ENCODE measurements at places on chromosomes 16 and 17.

- peak; percentile 71 for DNase-seq
Observed at GRCh38 chr16:11783319-11784037, 13.6 kb downstream of the ZC3H7A start.

DNA sequence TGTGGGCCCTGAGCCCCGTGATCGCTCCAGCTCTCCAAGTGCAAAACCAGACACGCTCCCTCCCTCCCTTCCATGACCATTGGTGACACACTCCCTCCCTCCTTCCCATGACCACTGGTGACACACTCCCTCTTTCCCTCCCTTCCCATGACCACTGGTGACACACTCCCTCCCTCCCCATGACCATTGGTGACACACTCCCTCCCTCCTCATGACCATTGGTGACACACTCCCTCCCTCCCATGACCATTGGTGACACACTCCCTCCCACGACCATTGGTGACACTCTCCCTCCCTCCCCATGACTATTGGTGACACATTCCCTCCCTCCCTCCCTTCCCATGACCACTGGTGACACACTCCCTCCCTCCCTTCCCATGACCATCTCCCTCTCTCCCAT, 56.3 kb downstream of the LMF1 start:
- no peak for DNase-seq

DNA sequence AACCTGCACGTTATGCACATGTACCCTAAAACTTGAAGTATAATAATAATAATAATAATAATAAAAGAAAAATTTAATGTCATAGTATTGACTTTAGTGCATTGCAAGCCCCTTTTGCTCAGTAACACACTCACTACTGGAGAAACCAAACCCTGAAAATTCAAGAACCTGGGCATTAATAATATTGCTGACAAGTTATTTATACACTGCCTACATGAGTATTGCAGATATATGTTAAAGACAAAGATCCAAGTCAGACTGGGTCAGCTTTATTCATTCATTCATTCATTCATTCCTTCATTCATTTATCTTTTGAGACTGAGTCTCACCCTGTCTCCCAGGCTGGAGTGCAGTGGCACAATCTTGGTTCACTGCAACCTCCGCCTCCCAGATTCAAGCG, 1711.2 kb downstream of the TP53TG3F start:
- DNase-seq, result no peak

- no peak for DNase-seq
Observed at GRCh38 chr17:14953405-14953804, 311.7 kb downstream of the PMP22 start.

DNA sequence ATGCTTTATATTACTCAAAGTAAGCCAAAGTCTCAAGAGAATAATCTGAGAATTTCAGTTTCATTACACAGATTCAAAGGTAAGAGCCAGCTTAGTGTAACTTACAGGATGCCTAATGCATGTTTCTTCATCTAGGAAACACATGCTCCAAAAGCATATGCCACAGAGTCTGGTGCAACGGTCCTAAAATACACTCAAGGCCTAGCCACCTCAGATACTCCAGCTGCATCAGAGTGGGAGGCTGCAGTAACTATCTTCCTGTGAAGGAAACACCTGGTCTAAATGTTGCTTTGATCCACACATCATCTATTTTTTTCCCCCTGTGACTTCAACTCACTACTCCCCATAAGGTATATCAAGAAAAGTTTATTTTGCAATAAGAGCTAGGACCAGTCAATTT, 51.6 kb upstream of the CORO6 start:
- no peak for DNase-seq

- DNase-seq, result no peak
Observed at GRCh38 chr17:44872131-44872768, 24.6 kb downstream of the HIGD1B start.

GRCh38 chr17:31511195-31511578, 119.7 kb downstream of the RAB11FIP4 start:
- DNase-seq, result no peak

- DNase-seq, result no peak
Observed at GRCh38 chr17:17176341-17176740, 29.8 kb downstream of the PLD6 start.

DNA sequence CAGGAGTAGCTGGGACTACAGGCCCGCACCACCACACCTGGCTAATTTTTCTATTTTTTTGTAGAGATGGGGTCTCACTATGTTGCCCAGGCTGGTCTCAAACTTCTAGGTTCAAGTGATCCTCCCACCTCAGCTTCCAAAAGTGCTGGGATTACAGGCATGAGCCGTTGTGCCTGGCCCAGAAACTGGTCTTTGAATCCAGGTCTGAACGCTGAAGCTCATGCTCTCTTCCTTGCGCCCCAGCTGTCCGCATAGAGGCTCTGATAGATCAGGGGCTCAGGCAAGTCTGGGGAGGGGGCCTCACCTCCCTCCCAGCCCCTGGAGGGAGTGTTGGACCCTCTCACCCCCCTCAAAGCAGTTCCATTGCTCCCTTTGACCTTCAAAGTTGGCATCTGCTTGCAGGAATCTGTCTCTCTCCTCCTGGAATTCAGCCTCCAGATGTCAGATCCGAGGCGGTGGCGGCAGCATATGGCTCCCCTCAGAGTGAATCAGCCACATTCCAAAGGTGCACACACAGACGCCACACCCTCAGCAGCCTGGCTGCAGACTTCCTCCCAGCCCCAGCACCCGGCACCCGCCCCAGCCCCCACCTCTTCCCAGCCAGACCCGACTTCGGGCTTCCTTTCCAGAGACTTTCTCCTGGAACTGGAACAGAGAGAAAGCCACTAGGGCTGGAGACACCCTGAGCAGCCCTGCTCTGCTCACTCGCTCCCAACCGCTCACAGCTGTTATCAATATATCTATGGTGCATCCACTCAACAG, 16.9 kb upstream of the GLIS2 start:
- peak; percentile 84 for DNase-seq

DNA sequence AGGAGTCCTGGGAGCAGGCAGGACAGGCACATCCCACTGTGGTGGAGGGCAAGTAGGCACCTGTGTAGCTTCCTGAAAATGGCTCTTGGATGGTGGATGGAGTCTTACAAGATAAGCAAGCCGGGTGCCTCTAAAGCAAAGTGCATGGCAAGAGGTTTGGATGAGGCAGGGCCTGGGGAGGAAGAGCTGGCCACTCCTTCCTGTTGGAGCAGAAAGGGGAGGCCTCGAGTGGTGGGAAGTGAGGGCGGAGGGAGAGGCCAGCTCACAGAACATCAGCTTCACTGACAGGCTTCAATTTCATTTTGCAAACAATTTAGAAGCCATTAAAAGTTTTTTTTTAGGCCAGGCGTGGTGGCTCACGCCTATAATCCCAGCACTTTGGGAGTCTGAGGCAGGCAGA, 31.0 kb downstream of the CD300A start:
- no peak for DNase-seq

DNA sequence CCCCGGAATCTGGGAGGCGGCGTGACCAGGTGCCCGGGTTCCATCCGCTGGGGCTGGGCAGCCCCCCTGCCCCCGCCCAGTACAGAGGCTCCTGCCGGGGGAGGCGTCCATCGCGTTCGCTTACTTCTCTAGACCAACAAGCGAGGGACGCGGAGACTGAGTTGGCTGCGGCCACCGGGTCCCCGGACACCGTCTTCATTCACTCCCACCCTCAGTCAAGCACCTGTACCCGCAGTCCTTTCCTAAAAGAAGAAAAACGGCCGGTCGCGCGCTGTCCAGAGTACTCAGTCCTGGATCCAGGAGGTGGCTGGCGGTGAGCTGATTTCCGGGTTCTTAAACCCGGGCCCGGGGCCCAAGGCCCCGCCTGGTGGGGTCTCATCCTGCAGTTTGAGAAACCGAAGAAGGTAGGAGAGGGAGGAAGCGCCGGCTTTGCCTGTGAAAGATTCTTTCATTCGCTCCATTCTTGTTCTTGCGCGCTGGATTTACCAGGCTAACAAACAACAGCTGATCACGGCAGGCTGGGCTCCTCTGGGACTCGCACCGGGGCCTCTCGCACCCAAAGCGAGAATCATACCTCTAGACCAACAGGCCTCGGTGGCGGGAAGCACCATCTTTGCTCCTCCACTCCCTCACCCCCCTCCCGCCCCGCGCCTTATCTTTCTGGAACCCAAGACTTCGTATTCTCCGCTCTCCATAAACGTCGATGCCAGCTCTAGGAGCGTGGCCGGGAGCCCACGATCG, 17.4 kb upstream of the OR1F1 start:
- DNase-seq, result no peak

DNA sequence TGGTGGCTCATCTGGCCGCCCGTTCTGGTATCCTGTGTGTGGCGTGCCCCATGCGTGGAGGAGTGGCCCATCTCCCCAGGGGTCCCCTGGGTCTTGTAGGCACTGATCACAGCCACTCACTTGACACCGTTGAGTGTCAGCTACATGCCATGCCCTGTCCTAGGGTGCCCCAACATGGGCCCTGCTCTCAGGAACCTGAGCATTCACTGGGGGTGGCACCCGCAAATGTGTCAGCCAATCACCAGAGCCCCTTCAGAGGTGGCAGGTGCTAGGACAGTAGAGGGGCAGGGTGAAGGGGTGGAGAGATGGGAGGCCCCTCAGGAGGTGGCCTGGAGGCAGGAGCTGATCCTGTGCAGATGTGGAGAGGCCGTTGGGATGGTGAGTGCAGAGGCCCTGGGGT, 27.8 kb downstream of the CMIP start:
- no peak for DNase-seq

DNA sequence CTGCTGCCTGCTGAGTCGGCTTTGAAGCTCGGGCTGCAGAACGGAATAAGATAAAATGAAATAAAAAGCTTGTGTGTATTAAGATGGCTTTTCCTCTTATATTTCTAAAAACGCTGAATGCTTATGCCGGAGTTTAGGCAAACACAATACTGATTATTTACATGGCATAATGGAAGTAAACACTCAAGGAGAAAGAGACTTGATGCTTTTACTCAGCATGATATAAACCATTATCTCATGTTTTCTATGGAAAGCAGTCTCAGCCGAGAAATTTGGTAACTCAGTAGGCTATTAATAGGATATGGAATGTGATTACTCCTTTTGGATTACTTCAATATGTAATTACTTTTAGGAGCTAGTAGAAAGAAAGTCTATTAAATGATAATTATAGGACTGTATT, 153.3 kb downstream of the CDH11 start:
- no peak for DNase-seq

- peak; percentile 43 for DNase-seq
Observed at GRCh38 chr16:49755313-49755620, 100.6 kb downstream of the ZNF423 start.

DNA sequence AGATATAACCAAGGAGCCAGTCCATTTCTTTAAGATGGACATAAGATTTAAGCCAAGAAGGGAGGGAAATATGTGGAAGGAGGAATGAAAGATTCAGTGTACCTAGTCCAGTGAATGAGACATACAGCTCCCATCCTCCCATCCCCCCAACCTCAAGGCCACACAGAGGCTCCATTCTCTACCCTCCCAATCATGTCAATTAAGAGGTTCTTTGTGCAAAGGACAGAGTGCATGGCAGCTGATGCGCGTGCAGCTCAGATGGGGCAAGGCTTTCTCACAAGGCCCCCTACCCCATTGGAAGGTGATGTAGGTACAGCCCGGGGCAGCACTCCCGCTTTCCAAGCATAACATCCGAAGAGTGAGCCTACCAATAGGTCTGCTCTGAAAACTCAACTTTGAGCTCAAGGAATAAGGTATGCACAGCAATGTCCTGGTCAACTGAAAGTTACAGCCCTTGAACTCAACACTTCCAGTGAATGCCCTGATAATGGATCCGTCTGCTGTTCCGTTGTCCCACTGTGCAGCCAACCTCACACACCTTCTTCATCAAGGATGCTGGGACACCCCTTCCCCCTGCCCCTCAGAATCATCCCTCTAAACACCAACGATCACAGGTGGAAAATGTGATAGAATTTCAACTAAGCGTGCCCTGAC, 458.1 kb downstream of the SOX9 start:
- DNase-seq, result no peak

DNA sequence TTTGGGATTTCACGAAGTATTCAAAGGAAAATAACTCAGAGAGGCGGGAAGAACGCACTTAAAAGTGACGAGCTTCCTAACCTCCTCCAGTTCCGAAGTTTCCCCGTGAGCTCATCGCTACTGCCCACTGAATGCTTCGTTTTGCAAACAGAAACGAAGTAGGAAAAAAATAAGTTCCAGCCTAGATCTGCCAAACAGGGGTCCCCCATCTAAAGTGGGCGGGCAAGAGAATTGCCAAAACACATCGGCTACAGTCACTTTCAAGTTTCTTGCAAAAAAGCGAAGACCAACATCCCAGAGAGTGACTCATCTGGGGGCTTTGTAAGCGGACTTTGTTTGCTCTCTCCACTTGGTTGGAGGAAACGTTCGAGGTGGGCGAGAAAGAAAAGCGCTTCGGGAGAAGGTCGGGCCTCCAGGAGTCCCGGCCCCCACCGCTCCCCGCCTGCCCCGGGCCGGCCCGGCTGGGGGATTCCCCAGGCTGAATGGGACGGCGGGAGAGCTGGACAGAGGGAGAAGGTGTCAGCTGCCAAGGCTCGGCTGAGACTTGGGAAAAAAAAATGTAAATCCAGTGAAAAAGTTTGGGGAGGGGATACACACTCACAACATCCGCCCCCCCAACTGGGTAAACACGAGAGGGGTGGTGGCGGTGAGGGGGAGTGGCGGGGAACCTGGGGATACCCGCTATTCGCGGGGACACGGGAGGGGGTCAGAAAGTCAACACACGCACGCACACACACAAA, 1.0 kb downstream of the VEZF1 start:
- peak; percentile 85 for DNase-seq

DNA sequence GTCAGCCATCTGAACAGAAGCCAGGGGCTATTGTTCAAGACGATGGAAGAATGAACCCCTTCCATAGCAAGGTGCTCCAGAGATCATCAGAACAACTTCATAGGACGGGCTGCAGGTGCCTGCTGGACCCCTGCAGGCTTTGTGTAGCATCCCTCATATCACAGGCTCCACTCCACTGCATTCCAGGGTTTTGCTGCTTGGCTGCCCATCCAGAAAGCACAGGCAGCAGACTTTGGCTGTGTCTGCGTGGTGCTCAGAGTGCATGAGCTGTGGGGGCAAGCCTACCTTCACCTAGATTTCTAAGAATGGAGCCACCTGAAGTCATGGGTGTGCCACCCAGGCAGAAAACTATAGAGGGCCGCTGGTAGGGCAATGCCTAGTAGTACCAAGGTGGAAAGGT, 93.9 kb upstream of the NLRP1 start:
- DNase-seq, result no peak

DNA sequence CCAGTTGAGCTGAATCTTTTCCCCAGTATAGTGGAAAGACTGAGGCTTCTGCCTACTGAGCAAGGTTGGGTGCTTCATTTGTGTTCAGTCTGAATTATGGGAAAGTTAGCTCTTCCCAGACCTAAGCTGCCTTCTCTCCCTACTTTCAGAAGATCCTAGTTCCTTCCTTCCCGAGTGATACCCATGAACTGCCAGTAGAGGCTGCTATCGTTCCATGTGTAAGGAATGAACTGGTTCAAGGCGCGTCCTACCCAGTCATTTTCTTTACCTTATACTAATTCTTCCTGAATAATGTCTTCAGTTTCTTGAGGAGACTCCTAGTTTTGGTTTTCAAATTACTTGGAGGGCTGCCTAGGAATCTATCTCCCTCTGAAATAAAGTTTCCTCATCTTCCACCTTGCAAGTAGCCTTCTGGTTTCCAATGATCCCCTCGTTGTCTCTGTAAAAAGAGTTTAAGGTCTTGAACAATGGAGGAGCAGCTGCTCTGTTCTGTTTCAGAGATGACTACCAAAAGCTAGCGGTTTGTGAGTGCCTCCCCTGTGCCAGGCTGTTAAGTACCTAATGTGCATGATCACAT, 934 bp upstream of the AOC2 start:
- DNase-seq, result peak; percentile 59

GRCh38 chr16:64916051-64916450, 205.8 kb downstream of the CDH11 start:
- no peak for DNase-seq

Data from kidney glomerular epithelial cell (primary cell).